ENCODE measurements at places on chromosomes 4 and X. TPM values are rescaled to one million over a fixed set of nuclear protein-coding genes. Genes with fewer than 3 reads are reported as not detected.

Gene USP17L25
- not detected for total RNA-seq

GRCh38 chr4:173793937-173794510 lies 264.0 kb upstream of the HAND2 start:
- no peak overlapping the region for H3K4me3 ChIP-seq
- no peak overlapping the region for H3K27ac ChIP-seq
- H3K27me3 ChIP-seq, result no peaks in the 10 kb centered on the region
- H3K4me1 ChIP-seq, result no peaks in the 10 kb centered on the region

Gene NXF2
- total RNA-seq, result not detected

- DNase-seq, result no peak
- peak overlapping the region; percentile 69 for H3K4me3 ChIP-seq
- H3K36me3 ChIP-seq, result no peaks in the 10 kb centered on the region
- H3K4me1 ChIP-seq, result peaks cover 15% of the 10 kb centered on the region
- H3K27ac ChIP-seq, result no peak overlapping the region
These were observed 383 bp downstream of the PCYT1B start for GRCh38 chrX:24646745-24647182.

Gene MAGEA4
- total RNA-seq, result not detected

- no peak for DNase-seq
- no peaks in the 10 kb centered on the region for H3K27me3 ChIP-seq
- H3K4me1 ChIP-seq, result peaks cover 19% of the 10 kb centered on the region
- H3K4me3 ChIP-seq, result no peak overlapping the region
- H3K27ac ChIP-seq, result no peak overlapping the region
- no peaks in the 10 kb centered on the region for H3K36me3 ChIP-seq
These were observed 23.8 kb upstream of the SEPSECS start for GRCh38 chr4:25184056-25184455.

DNA sequence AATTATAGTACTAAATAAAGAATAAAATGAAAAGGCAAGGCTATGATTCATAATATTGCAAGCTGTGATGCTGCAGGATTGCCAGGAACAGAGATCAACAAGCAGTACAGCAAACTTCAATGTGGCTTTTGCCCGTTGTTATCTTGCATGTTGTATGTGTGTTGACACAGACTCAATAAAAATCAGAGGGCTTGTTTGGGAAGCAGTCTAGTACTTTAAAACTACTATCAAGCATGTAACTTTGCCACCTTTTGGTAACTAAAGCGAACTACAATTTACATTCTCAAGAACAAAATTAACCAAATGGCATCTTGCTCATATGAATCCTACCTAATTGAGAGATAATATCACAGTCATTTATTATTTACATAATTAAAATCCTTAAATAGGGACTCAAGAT lies 79.8 kb upstream of the GPM6A start:
- no peaks in the 10 kb centered on the region for H3K36me3 ChIP-seq
- no peaks in the 10 kb centered on the region for H3K4me1 ChIP-seq
- H3K27me3 ChIP-seq, result no peaks in the 10 kb centered on the region
- H3K27ac ChIP-seq, result no peak overlapping the region
- DNase-seq, result no peak

Gene FGG
- not detected for total RNA-seq

Gene HMX1
- not detected for total RNA-seq

Gene ADGRL3
- total RNA-seq, result not detected

DNA sequence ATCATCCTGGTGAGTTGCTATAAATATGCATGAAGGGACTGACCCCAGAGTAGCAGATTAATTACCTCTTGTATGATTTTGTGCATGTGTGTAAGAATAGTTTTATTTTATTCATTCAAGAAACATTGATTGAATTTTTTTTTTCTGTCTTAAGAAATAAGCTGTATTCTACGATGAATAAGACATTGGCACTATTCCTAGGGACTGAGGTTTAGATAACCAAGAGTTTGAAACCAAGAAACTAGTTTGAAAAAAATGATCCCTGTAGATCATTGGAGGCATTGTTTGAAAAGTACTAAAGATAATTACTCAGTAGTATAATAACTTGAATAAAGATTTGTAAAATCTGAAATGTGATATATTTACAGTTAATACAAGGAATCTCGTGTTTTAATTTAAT lies 1086.9 kb downstream of the PCDH7 start:
- no peaks in the 10 kb centered on the region for H3K27me3 ChIP-seq
- H3K27ac ChIP-seq, result no peak overlapping the region
- no peaks in the 10 kb centered on the region for H3K36me3 ChIP-seq
- H3K4me3 ChIP-seq, result no peak overlapping the region

GRCh38 chr4:8349664-8350236 lies 80.2 kb downstream of the HTRA3 start:
- H3K36me3 ChIP-seq, result no peaks in the 10 kb centered on the region
- H3K27me3 ChIP-seq, result no peaks in the 10 kb centered on the region
- H3K4me1 ChIP-seq, result no peaks in the 10 kb centered on the region
- no peak overlapping the region for H3K4me3 ChIP-seq

DNA sequence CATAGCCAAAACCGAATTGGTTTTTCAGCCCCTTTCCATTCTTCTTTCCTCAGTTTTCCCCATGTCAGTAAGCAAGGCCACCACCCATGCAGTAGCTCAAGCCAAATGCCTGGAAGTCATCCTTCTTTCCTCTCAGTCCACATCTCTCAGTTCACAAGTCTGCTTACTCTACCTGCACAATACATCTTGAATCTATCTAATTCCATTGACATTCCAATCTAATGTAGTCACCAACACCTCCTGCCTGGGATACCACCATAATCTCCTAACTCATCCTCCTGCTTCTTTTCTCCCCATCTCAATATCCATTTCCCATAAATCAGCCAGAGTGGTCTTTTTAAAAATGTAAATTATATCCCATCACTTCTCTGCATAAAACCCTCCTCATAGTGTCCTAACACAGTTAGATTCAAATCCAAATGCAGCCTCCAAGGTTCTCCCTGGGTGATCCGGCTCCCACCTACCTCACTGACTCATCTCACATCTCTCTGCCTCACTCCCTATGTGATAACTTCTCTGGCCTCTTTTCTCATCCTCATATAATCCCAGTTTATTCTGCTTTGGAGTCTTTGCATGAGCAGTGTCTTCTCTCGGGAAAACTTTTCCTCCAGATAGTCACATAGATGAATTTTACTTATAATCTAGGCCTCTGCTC lies 26.9 kb downstream of the KCNIP4 start:
- no peaks in the 10 kb centered on the region for H3K4me1 ChIP-seq
- no peaks in the 10 kb centered on the region for H3K36me3 ChIP-seq
- DNase-seq, result no peak
- H3K27ac ChIP-seq, result no peak overlapping the region
- no peak overlapping the region for H3K4me3 ChIP-seq

DNA sequence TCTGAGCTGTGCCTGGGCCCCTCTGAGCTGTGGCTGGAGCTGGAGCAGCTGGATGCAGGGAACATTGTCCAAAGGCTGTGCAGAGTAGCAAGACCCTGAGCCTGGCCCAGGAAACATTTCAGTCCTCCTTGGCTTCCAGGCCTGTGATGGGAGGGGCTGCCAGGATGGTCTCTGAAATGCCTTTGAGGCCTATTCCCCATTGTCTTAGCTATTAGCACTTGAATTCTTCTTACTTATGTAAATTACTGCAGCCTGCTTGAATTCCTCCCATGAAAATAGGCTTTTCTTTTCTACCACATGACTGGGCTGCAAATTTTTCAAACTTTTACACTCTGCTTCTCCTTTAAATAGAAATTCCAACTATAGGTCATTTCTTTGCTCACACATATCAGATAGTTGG lies 349.8 kb upstream of the KLHL4 start:
- no peaks in the 10 kb centered on the region for H3K36me3 ChIP-seq
- H3K4me1 ChIP-seq, result no peaks in the 10 kb centered on the region
- H3K27me3 ChIP-seq, result no peaks in the 10 kb centered on the region
- H3K27ac ChIP-seq, result no peak overlapping the region
- DNase-seq, result no peak

GRCh38 chr4:174559894-174560293 lies 37.6 kb upstream of the HPGD start:
- no peaks in the 10 kb centered on the region for H3K27me3 ChIP-seq
- H3K27ac ChIP-seq, result no peak overlapping the region
- DNase-seq, result no peak
- H3K36me3 ChIP-seq, result no peaks in the 10 kb centered on the region

GRCh38 chrX:138986235-138986634 lies 274.7 kb upstream of the FGF13 start:
- no peaks in the 10 kb centered on the region for H3K27me3 ChIP-seq
- no peak overlapping the region for H3K27ac ChIP-seq
- DNase-seq, result no peak
- no peak overlapping the region for H3K4me3 ChIP-seq

Gene PLXNB3
- 0.81 TPM for total RNA-seq

- no peaks in the 10 kb centered on the region for H3K27me3 ChIP-seq
- DNase-seq, result no peak
- no peak overlapping the region for H3K4me3 ChIP-seq
- H3K4me1 ChIP-seq, result no peaks in the 10 kb centered on the region
These were observed 63.6 kb downstream of the STARD8 start for GRCh38 chrX:68710870-68711576.

- peaks cover 39% of the 10 kb centered on the region for H3K4me1 ChIP-seq
- H3K27ac ChIP-seq, result peak overlapping the region; percentile 77
- no peaks in the 10 kb centered on the region for H3K27me3 ChIP-seq
- peak overlapping the region; percentile 88 for H3K4me3 ChIP-seq
- DNase-seq, result no peak
These were observed 1.2 kb downstream of the METAP1 start for GRCh38 chr4:98996765-98997068.

GRCh38 chrX:46488712-46489111 lies 56.5 kb downstream of the ZNF674 start:
- no peak overlapping the region for H3K4me3 ChIP-seq
- H3K36me3 ChIP-seq, result peaks cover 34% of the 10 kb centered on the region
- no peak for DNase-seq
- H3K27ac ChIP-seq, result no peak overlapping the region
- H3K27me3 ChIP-seq, result no peaks in the 10 kb centered on the region

Gene SSX2B
- total RNA-seq, result not detected

GRCh38 chrX:13418126-13419097 lies 98.6 kb upstream of the ATXN3L start:
- peaks cover 15% of the 10 kb centered on the region for H3K4me1 ChIP-seq
- no peak for DNase-seq
- no peak overlapping the region for H3K4me3 ChIP-seq
- no peak overlapping the region for H3K27ac ChIP-seq

GRCh38 chrX:56727531-56727930 lies 1.5 kb upstream of the NBDY start:
- H3K36me3 ChIP-seq, result peaks cover 3% of the 10 kb centered on the region
- no peaks in the 10 kb centered on the region for H3K27me3 ChIP-seq
- no peak for DNase-seq
- no peak overlapping the region for H3K4me3 ChIP-seq

Gene MAN2B2
- total RNA-seq, result 14.0 TPM

DNA sequence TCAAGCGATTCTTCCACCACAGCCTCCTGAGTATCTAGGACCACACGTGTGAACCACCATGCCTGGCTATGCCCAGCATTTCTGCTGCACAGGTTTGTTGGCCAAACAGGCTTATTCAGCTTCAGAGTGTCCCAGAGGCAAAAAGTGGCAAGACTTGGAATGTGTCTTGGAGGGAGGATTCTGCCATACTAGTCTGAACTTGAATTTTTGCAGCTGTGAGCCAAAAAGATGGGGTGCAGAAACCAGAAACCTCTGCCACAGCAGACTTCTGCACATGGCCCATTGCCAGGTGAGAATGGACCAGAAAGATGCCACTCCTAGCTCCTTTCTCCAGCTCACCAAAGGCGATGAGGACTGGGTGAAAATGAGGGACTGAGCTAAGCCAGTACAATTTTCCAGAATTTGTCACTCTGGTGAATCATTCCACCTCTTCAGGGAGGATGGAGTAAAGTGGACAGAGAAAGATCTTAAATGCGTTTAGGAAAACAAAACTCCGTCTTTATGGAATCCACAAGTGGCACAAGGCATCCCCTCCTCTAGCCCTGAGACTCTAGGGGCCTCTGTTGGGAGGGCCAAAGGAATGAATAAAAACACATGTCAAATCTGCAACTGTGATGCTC lies 369.1 kb upstream of the CLNK start:
- H3K36me3 ChIP-seq, result no peaks in the 10 kb centered on the region
- peaks cover 1% of the 10 kb centered on the region for H3K27me3 ChIP-seq
- H3K4me1 ChIP-seq, result no peaks in the 10 kb centered on the region

DNA sequence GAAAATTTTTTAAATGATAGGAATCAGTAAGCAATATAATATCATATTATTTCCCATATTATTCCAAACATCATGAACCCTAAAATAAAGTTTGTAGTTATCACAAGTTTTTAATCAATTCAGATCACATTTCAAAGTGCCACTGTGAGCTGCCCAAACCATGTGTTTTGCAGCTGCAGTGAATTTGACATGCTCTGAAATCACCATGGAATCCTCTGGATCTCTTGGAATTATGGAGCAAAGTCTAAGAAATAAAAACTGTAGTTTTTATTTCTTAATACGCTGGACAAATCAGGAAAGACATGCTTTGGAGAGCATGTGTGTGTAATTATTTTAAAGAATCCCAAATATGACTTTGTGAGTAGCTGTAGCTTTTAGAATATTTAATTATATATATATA lies 262.7 kb downstream of the ANKRD50 start:
- no peaks in the 10 kb centered on the region for H3K4me1 ChIP-seq
- no peak overlapping the region for H3K4me3 ChIP-seq
- H3K27me3 ChIP-seq, result no peaks in the 10 kb centered on the region
- H3K27ac ChIP-seq, result no peak overlapping the region
- no peaks in the 10 kb centered on the region for H3K36me3 ChIP-seq

DNA sequence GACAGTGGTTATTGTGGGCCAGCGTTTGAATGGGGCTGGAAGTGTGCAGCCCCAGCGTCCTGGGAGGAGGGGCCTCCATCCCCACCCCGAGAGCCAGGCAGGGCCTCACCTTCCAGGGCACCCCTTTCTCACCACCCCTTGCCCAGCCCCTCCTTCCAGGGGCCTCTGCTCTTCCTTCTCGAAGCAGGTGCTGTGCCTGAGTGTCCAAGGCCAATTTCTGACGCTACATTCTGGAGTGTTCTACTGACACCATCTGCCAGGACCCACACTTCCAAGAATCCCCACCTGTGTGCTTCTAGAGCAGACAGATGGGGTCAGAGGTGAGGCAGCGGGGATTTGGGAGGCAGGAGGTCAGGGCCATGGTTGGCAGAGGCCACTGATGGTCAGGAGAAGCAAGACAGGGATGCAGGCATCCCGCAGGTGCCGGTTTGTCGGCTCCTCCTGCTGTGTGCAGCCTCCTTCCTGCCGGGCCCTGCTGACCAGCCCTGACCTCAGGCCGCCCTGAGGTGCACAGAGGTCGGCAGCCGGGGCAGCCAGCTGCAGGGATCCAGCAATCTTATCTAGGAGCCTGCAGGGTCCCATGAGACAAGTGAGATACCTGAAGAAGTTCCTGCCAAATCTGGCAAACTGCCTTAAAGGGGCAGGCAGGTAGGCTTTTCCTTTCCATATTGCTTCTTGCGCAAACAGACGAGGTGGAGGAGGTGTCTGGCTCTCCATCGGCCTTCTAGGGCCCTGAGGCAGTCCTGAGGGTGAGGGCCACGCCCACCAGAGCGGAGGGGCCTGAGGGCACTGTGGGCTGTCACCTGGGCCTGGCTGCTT lies 18.8 kb downstream of the MSANTD1 start:
- no peaks in the 10 kb centered on the region for H3K36me3 ChIP-seq
- no peak for DNase-seq
- no peak overlapping the region for H3K27ac ChIP-seq

Gene IL15
- total RNA-seq, result 0.67 TPM

Gene SOX3
- total RNA-seq, result not detected

Gene TLR2
- 1.0 TPM for total RNA-seq

Data from activated T-helper 1 cell treated with anti-CD3 and anti-CD28 coated beads, Interleukin-12 subunit alpha, Interleukin-12 subunit beta, Interleukin-2, Interleukin-4 antibody, amounts not matched to agents 30 ng/mL and 10 ng/mL and 1 ng/mL, durations not matched to agents 14 hours and 24 hours and 36 hours (primary cell).